ENCODE measurements at places on chromosomes 3 and 15.

GRCh38 chr3:197478746-197479668 lies 76.8 kb downstream of the BDH1 start:
- DNase-seq = no peak

DNA sequence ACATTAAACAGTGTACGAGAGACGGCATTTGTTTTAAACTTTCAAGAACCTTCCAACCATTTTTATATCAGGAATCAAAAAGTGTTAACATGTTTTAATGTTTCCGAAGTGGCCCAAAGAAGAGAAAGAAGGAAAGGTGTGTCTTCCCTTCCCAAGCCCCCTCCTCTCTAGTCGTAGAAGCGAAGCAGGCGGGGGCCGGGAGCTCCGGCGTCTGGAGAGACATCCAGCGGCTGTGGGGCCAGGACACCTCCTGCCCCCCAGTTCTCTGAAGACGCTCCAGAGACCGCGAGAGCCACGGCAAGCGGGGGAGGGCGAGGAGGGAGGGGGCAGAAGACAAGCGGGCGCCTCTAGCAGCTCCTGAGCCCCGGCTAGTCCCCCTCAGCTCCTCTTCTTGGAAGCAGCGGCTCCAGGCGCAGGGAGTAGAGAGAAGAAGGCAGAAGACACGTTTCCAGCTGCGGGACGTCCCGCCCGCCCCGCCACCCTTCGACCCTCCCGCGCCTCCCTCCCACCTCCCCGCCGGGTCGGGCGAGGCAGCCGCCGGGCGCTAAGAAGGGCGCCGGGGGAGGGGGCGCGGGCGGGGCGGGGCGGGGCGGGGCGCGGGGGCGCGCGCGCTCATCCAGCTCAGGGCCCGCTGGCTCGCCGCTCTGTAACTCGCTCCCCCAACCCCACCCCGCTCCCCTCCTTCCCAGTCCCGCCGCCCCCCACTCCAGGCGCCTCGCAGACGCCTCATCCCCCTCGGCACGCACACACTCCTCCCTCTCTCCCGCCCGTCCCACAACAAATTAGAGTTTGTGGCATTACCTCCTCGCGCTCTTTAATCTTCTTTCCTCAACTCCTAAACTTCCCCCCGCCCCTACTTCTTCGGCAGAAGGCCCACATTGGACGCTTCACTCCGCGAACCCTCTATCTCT lies at the start of gene ZBTB20:
Gene ZBTB20, minus strand, starts transcription at position 871 of the 911 bp plus-strand sequence.
- peak; percentile 43 for DNase-seq

DNA sequence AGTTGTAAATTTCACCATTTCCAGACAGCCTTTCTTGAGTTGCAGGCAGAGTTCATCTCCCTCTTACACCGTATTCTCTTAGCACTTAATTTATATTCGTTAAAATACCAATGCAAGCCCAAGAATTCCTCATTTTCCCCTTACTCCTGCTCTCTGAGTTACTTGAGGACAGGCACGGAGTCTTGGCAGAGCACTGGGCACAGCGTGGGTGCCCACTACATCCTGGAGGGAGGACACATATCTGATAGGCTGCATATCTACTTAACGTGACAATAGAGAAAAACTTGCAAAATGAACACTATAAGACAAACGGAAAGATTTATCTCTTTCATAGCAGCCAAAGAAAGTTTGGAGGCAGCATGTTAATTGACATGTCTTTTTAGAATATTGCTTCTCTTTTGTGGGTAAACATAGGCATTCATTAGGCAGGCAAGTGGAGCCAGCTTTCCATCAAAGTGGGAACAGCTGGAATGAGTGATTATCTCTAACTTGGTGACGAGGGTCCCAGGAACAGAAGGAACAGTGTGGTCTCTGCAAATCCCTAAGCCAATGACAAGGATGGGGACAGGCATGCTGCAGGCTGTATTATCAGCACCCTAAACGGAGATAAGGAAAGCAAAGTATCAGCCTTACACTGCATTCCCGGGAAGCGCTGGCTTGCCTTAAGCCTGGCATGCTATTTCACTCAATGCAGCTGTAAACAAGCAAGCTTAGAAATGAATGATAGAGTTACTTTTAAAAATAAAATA lies 116.5 kb downstream of the RTP4 start:
- DNase-seq = no peak

- no peak for DNase-seq
Measured at GRCh38 chr3:36792342-36792741, 28.0 kb upstream of the DCLK3 start.

DNA sequence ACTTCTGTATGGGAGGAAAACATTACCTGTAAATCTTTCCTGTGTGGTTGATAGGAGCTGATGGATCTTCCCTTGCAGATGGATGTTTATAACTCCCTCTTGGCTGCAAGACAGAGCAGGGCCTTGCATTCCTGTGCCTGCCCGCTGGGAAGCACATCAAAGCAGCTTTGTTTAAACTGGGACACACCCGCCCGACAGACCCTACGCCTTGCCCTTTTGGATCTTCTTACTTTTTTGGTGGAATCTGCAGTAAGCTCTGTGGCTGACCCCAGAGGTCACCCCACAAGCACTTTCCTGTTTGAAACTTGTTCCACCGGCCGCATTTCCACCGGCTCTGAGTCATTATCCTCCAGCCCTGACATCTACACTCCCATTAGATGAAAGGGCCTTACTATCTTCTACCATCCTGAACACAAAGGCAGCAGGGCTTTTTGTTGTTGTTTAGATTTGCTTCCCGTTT lies 244.1 kb upstream of the STT3B start:
- DNase-seq = no peak

DNA sequence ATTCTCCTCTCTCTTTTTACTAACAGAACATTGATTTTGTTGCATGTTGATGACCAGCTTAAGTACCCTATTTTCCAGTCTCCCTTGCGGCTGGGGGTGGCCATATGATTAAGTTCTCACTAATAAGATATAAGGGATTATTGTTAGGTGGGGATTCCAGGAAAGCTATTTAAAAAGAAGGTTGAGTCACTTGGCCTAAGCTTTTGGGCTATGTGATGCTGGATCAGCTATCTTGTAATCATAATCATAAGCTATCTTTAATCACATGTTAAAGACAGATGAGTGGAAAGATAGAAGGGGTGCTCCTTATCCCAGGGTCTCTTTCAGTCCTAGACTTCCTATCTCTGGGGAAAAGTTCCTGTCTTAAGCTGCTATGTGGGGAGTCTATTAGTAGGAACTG lies 59.9 kb downstream of the CGNL1 start:
- DNase-seq = no peak

- no peak for DNase-seq
Measured at GRCh38 chr3:6860954-6861624, at the start of gene GRM7. Gene GRM7 (plus strand): TSS chr3:6861115.

- DNase-seq = no peak
Measured at GRCh38 chr15:65903296-65904073, 34.2 kb downstream of the RAB11A start.

Measured in stimulated activated CD8-positive, alpha-beta memory T cell treated with anti-CD3 and anti-CD28 coated beads, Interleukin-12 subunit alpha, Interleukin-12 subunit beta, amount 100 ng/mL, for 1 hour (primary cell).